Kidney (tissue), 22 donors: ENCODE measurements at places on chromosomes 5 and 9. TPM values are rescaled to one million over a fixed set of nuclear protein-coding genes. Genes with fewer than 3 reads are reported as not detected.

GPRIN1 gene
- polyA plus RNA-seq = 0.45 TPM

CAVIN4 gene
- polyA plus RNA-seq = 0.24 TPM

PCDHGC5 gene
- not detected for polyA plus RNA-seq

C9orf50 gene
- 2.8 TPM for polyA plus RNA-seq

GRXCR2 gene
- not detected for polyA plus RNA-seq

FOXD4L3 gene
- polyA plus RNA-seq = not detected

NUTM2G gene
- not detected for polyA plus RNA-seq

PCDHA9 gene
- polyA plus RNA-seq = not detected

PCDHGA7 gene
- 0.49 TPM for polyA plus RNA-seq

FOXD4L5 gene
- polyA plus RNA-seq = not detected

MRPS2 gene
- 92.7 TPM for polyA plus RNA-seq

PFN3 gene
- polyA plus RNA-seq = not detected

AK3 gene
- polyA plus RNA-seq = 93.5 TPM

MLANA gene
- not detected for polyA plus RNA-seq

ANKDD1B gene
- 2.3 TPM for polyA plus RNA-seq

GABRA6 gene
- not detected for polyA plus RNA-seq

EXD3 gene
- 18.9 TPM for polyA plus RNA-seq

CEMIP2 gene
- 13.9 TPM for polyA plus RNA-seq

F2RL1 gene
- 24.5 TPM for polyA plus RNA-seq
